ENCODE measurements at places on chromosomes 11 and 22. TPM values are rescaled to one million over a fixed set of nuclear protein-coding genes. Genes with fewer than 3 reads are reported as not detected.

Gene POLR3H
- total RNA-seq: 43.9 TPM

Gene C11orf87
- total RNA-seq: not detected

Gene OR10A2
- total RNA-seq: not detected

Gene UPK3A
- 1.6 TPM for total RNA-seq

Gene GSTT2B
- total RNA-seq: not detected

Gene KRTAP5-6
- not detected for total RNA-seq

Gene OSBP2
- 0.56 TPM for total RNA-seq

Gene INSC
- not detected for total RNA-seq

Gene OR51B5
- not detected for total RNA-seq

Gene POU2F3
- not detected for total RNA-seq

Gene CATSPERZ
- total RNA-seq: not detected

All from activated B cell treated with CpG ODN at 0.5 μM for 24 hours (primary cell).